Adipocyte (in vitro differentiated cells): ENCODE measurements at places on chromosomes 11 and 22.

- DNase-seq = no peak
Observed at GRCh38 chr11:96664110-96664509, 274.3 kb downstream of the JRKL start.

DNA sequence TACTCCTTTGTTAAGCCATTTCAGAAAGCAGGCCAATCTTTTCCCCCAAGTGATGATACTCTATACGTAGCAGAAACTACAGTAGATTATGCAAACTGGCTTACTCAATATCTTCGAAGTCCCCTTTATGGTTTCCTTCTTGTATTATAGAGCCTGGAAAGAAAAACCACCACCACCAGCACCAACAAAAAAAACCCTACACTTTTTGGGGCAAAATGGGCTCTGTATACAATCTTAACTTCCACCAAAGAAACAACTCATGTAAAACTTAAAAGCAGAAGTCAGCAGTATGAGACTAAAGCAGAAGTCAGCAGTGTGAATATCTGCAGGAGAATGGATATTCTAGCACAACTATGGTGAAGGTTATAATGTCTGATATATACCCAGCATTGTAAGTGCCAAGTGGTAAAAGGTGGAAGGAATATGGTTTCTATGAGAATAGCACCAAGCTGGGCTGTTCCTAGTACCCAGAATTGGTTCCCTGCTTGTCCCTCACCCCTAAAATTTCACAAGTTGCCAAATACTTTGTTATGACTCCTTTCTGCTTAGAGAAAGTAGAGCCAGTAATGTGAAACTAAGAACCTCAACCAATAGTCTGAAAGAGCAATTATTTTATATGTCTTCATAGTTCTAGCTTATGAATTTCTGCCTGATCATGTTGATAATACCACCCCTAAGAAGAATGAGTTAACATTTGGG is 252.1 kb downstream of the SBF2 start:
- no peak for DNase-seq

GRCh38 chr11:35800970-35801953 is 138.7 kb downstream of the TRIM44 start:
- DNase-seq = no peak

DNA sequence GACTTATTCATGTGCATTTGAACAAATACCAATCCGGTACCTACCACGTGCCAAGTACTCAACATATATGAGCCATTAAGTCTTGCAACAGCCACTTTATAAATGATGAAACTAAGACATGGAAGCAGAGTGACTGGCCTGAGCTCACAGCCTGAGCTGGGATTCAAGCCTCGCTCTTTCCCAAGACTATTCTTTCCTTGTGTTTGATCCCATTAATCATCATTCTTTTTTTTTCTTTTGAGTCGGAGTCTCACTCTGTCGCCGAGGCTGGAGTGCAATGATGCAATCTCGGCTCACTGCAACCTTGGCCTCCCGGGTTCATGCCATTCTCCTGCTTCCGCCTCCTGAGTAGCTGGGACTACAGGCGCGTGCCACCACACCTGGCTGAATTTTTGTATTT is 119.3 kb downstream of the ABTB2 start:
- DNase-seq = no peak

DNA sequence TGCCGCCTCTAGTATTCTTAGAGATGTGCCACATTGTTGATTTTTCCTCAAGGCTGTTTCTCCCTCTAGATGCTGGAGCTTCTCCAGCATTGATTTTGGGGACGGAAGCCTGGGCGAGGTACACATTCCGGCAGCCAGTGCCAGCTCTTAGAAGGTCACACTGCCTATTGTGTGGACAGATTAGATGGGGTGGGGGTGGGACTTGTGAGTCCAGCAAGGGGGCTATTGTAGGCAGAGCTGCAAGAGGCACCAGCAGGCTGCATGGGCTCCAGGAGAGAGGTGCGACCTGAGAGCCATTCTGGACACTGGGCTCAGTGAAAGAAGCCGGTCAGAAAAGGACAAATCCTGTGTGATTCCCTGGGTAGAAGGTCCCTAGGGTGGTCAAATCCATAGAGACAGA is 12.4 kb downstream of the C11orf21 start:
- no peak for DNase-seq

DNA sequence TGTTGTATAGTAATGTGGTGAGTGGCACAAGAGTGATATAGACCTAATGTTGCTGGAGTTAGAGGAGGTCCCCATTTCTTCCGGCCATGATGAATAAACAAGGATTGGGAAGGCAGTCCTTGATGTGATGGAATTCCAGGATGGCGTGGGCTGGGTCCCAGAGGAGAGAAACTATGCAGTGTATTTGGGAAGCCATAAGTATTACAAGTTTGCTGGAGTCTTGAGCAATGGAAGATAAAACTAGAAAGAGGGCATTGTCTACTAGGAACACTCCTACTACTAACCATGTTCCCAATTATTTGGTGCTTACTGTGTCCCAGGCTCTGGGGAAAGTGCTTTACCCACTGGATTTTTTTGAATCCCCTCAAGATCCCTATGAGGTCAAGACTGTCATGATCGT is 20.0 kb downstream of the LDLRAD3 start:
- DNase-seq = no peak

GRCh38 chr22:46976598-46976997 is 214.1 kb downstream of the TBC1D22A start:
- DNase-seq = no peak
